AG09309 (cell line): ENCODE measurements at places on chromosomes 1 and 21.
A peak's percentile ranks its signal among the peaks of the same experiment; 100 is the strongest.

GRCh38 chr1:244273262-244273844, 178.4 kb downstream of the ADSS2 start:
- DNase-seq, result no peak

DNA sequence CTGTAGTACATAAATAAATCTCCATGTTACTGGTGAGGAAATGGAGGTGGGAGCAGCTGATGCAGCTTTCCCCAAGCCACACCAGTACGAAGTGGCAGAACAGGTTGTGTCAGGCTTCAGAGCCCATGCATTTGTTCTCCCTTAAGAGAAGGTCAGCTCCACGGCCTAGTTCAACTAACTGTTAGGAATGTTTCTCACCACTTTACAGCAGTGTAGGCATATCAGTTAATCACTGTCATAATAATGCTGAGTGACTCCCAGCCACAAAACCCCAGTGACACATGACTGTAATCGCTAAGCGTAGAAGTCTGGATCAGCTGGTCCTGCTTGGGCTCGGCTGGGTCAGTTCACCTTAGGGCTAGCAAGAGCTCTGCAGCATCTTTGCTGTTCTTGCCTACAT, 90.4 kb downstream of the VPS26C start:
- no peak for DNase-seq

DNA sequence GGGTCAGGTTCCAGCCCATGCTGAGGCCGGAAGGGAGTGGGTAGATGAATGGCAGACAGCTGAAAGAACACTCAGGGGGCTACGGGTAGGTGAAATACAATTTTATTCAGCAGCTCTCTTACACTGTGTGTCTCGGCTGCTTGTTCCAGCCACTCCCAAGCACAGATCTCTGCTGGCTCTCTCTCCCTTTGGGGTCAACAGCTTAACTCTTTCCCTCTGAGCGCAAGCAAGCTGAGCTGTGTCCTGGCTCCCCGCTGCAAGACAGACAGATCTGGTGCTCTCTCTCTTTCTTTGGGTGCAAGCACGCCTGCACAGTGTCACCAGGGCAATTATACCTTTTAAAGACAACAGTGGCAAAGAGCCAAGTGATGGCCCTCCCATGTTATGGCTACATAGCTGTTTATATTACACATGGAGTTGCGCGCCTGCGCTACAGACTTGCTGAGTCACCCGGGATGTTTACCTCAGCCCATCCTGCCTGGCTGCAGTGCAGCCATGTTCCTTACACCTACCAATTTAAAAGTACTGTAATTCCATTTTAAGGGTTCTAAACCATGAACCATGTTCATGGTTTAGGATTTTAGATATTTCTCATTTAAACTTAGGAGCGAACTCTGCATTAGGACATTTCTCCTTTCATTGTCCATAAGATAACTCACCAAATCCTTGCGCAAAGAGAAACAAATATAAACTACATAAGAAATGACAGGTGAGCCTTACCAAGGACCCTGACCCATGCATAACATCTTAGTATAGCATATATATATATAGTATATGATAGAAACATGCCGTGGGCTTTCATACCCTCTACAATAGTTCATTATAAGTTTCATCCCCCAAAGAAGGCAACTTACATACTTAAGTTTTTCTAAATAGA, 396.5 kb downstream of the SMYD3 start:
- DNase-seq, result no peak

DNA sequence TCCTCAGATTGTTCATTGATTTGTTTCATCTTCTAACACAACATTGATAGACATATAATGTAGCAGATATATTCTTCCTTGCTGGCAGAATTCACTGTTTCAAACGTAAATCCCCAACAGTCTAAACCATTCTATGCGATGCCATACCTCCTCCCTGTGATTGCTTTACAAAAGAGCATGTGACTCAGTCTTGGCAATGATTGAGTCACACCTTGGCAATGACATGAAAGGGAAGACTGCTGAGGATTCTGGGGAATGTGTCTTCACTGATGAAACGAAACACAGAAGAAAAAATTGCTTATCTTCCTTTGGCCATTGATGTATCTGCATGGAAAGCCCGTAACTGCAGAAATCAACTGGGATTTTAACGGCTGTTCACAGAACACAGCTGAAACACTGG, 409.6 kb upstream of the ZRANB2 start:
- no peak for DNase-seq

DNA sequence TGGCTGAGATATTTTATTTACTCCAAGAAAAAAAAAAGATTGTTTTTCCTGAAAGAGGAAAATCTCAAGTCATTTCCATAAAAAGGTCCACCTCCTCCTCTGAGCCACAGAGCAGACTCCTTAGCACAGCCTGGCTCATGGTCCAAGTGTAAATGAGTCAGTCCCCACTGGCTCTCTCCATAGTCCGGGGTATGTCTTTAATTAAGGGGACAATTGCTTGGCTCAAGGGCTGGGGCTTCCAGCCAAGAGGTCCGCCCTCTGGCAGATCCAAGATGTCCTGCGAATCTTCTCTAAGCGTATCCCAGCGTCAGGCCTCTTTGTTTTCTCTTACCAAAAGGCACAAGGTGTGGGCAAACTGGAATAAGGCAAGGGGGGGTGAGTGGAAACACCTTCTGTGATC, 33.3 kb downstream of the FOXD2 start:
- peak; percentile 13 for DNase-seq

DNA sequence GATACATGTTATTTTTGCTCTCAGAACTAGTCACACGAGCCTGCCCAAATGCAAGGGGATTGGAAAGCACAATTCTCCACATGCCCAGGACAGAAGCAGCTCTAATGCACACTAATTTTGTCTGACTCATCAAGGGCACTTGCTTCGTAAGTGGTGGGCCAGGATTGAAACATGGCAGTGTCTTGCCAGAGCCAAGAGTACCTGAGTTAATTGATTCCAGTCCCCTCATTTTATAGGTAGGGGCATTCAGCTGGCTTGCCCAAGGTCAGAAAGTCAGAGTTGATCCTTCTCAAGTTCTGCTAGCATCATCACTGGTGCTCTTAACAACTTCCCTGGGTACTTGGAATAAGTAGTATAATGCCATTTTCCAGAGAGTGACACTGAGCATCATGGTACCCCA, 356.1 kb downstream of the ZNF326 start:
- no peak for DNase-seq

DNA sequence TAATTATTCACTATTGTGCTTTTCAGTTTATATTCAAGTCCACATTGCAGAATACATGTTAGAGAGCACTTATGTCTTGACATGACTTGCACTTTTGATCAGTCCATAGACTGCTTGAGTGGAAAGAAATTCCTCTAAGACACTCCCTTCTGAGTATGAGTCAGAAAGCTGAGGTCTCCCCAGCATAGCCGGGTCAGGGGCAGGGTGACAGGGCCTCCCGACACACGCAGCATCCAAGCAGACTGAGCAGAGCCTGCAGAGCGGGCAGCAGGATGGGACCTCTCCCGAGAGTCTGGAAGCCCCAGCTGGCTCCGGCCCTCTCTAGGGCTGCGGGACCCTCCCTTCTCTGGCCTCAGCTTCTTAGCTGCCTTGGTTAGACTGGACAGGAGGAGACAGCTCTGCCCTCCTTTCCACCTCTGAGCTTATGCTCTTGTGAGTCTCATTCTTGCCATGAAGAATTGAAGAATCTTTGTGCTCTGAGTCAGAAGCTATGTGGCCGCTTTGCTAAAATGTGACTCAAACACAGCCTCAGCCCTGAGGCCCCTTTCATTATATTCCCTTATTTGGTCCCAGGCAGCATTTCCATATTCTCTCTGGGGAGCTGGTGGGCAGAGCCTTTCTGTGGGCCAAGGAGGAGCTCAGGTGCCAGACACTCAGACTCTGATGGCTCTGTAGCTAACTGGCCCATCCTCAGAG, 11.2 kb upstream of the CAPN2 start:
- peak; percentile 85 for DNase-seq

DNA sequence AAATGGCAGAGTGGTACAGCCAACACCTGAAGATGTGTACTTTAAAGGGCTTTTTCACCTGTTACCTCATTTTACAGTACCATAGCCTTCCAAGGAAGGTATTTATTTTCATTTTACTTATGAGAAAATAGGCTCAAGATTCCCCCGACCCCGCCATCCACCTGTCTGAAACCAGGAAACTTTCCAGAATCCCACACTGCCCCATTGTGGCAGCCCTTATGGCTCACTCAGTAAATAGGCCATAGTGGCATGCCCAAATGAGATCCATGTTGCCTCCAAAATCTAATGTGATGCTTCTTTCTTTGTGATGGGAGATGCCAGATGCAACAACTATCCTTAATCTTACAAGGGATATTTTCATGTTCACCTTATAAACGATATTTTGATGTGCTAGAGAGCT, 97.8 kb downstream of the EBNA1BP2 start:
- no peak for DNase-seq

GRCh38 chr1:225763716-225764548, 13.7 kb upstream of the SRP9 start:
- DNase-seq, result no peak

DNA sequence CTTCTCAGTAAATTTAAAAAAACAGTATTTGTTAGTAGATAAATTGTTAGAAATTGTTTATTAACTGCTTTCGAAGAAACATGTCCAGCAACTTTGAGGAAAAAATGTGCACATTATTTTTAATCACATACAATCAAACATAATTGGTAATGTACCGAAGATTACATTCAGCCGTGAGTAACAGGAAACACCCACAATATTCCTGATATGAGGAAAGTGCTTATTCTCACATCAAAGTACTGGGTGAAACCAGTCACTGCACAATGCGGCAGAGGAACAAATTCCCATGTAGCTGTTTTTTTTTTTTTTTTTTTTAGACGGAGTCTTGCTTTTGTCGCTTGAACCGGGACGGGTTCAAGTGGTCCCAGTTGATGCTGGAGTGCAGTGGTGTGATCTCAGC, 9.7 kb downstream of the ACBD3 start:
- DNase-seq, result no peak

DNA sequence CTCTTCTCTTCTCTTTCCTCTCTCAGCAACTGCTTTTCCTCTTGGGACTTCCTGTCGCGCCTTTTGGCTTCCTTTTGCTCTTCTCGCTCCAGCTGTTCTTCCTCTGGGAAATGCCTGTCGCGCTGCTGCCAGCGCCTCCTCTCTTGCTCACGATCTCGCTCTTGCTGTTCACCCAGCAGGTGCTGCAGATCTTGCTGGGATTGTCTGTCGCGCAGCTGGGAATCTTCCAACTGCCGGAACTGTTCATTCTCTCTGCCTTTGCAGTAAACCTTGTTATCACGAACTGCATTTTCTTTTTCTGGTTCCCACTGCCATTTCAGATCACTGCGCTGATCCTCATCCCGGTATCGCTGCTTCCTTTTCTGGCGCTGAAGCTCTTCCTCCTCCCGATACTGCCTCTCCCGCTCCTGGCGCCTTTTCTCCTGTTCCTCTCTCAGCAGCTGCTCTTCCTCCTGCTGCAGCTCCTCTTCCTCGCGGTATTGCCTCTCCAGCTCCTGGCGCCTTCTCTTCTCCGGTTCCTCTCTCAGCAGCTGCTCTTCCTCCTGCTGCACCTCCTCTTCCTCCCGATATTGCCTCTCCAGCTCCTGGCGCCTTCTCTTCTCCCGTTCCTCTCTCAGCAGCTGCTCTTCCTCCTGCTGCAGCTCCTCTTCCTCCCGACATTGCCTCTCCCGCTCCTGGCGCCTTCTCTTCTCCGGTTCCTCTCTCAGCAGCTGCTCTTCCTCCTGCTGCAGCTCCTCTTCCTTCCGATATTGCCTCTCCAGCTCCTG, 5.8 kb downstream of the TCHH start:
- DNase-seq, result no peak

- peak; percentile 47 for DNase-seq
Observed at GRCh38 chr1:241918879-241919278, 38.7 kb upstream of the BECN2 start.

DNA sequence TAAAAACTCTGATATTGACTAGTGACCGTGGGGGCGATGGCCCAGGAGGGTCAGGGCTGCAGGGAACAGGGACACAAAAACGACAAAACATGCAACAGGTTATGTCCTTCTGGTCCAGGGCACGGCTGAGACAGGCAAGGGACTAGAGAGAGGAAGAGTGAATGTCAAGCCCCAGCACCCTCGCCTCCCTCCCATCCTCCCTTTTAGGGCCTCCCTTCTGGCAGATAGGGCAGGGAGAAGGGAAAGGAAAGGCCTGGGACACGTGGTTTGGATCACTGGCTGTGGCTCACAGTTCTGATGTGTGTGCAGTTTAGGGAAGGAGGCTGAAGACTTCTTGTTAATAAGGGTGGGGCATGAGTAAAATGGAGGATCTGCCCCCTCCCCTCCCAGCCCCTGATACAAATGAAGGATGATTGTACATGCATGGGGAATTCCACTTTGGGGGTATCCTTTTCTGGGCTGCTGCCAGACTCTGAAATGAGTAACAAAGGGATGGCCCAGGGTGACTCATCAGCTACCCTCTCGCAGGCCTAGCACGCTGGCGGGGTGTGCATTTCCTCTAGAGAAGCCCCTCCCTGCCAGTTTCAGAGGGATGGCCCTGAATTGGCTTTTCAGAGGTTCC, 14.2 kb downstream of the CAPN2 start:
- DNase-seq, result peak; percentile 63

- DNase-seq, result no peak
Observed at GRCh38 chr1:225911191-225912130, 12.6 kb downstream of the PYCR2 start.

DNA sequence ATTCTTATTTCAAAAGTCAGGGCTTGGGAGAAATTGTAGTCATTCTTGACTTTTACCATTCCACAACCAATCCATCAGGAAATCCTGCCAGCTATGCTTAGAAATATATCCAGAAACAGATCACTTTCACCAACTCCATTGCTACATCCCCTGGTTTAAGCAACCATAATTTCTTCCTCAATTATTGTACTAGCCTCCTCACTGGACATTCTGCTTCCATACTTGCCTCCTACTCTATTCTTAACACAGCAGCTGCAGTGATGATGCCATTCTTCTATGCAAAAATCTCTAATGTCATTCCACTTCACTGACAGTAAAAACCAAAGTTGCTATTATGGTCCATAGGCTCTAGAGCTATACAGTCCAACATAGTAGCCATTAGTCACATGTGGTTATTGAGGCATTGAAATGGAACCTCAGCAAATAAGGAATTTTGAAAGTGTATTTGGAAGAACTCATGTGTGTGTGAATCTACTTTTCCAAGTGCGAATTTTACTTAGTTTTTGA, 110.7 kb upstream of the KIAA0040 start:
- no peak for DNase-seq

GRCh38 chr1:154743526-154744036, 126.5 kb downstream of the KCNN3 start:
- no peak for DNase-seq

DNA sequence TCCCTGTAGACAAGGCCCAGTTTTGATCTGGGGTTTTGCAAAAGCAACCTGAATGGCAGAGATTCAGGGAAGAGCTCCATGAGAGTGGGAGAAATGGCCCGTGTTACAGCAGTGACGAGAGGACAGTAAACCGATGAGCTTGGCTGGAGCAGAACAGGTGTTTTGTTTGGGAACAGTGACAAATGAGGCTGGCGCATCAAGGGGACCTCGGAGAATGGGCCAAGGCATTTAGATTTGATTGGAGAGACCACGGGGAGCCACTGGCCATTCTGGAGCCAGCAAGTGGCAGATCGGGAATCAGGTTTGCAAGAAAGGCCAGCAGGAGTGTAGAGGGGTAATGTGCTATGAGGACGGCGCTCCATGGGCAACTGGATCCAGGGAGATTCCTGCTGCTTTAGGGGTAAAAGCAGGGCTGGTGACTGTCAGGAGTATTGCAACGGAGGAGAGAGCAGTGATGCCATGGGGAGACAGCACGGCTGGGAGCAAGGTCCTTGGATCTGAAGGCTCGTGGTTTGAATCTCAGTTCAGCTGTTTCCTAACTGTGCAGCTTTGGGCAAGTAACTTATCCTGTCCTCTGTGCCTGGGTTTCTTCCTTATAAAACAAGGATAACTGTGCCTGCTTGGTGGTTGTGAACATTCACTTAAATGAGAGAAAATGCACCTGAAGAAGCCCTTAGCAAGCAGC, 9.9 kb upstream of the KLHDC7A start:
- no peak for DNase-seq
